ENCODE measurements at places on chromosomes 3 and 15. TPM values are rescaled to one million over a fixed set of nuclear protein-coding genes. Genes with fewer than 3 reads are reported as not detected.

GRCh38 chr3:154973851-154974250 lies 106.3 kb upstream of the MME start:
- no peak for DNase-seq

AGTR1 gene
- 20.0 TPM for total RNA-seq

DNA sequence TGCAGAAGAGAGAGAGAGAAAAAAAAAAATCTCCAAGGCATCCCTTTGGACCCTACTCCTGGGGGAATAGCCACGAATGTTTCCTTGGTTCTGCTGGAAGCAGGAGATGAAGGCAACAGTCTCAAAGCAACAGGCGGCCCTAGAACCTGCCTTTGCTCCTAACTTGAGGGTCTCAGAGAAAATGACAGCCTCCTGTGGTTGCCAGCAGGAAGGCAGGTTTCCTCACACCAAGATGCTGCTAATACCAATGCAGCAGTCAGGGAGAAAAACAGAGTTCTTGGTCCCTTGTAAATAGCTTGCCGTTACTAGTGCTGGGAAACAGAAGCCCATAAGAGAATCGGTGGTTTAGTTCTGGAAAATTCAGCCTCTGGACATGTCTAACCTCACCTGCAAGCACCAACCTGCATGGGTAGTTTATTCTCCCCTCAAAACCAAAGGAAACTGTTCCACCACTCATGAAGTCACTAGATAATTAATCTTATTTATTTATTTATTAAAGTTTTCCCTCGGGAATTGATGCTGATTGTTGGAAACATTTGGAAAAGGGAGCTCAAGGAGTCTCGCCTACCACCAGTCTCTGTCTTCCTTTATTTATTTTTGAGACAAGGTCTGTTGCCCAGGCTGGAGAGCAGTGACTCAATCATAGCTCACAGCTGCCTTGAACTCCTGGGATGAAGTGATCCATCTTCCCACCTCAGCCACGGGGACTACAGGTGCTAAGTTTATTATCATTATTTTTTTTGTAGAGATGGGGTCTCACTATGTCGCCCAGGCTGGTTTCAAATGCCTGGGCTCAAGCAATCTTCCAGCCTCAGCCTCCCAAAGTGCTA lies 883 bp upstream of the FRMD4B start:
- DNase-seq = no peak

- no peak for DNase-seq
Measured at GRCh38 chr3:180036671-180037455, at the start of gene PEX5L. PEX5L (minus strand) TSS chr3:180036937; CDS start chr3:180036599, 338 bp downstream.

HES1 gene
- 22.6 TPM for total RNA-seq

DNA sequence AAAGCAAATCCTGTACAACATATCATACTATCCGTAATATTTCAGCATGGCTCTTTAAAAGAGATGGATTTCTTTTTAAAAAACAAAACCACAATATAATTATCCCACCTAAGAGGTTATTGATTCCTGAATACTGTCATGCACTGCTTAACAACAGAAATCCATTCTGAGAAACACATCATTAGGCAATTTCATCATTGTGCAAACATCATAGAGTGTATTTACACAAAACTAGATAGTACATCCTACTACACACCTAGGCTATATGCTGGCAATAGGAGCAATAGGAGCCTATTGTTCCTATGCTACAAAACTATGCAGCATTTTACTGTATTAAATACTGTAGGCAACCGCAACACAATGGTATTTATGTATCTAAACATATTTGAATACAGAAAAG lies 242.0 kb downstream of the NEK10 start:
- DNase-seq = no peak

GRCh38 chr3:172568701-172569100 lies 45.5 kb upstream of the TNFSF10 start:
- DNase-seq = no peak

- no peak for DNase-seq
Measured at GRCh38 chr3:32614956-32615355, 44.3 kb upstream of the DYNC1LI1 start.

DNA sequence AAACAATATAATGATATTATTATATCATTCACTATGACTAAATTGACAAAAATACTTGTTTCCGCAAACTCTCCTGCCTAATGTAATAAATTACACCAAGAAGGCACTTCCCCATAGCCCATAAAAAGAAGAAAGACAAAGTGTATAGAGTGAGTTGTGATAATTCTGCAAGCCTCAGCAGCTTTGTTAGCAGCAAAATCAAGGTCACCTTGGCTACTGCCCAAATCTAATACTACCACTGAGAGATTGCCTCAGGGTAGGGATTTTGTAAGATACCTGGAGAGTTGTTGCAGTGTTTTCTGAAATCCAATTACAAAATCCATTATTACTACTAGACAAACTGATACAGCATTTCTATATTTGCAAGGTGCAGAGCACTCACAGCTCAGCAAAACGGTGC lies 503.5 kb downstream of the FGF12 start:
- DNase-seq = no peak

DNA sequence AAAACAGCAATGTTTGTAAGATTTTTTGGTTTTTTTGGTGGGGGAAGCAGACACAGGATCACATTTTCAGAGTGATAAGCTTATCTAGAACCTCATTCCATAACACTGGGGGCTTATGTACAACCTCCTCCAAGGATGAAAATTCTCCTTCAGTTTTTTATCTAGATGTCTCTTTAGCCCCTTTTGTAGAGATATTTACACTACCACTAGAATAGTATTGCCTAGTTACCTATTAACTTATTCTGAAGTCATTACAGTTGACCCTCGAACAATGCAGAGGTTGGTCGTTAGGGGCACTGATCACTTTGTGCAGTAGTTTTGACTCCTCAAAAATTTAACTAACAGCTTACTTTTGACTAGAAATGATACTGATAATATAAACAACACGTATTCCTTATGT lies 32.8 kb downstream of the IFT57 start:
- no peak for DNase-seq

GOLGA8S gene
- not detected for total RNA-seq

FETUB gene
- not detected for total RNA-seq

- DNase-seq = no peak
Measured at GRCh38 chr15:57319226-57319918, 56.9 kb upstream of the CGNL1 start.

PDIA5 gene
- total RNA-seq = 21.3 TPM

BAHD1 gene
- total RNA-seq = 10.6 TPM

DNA sequence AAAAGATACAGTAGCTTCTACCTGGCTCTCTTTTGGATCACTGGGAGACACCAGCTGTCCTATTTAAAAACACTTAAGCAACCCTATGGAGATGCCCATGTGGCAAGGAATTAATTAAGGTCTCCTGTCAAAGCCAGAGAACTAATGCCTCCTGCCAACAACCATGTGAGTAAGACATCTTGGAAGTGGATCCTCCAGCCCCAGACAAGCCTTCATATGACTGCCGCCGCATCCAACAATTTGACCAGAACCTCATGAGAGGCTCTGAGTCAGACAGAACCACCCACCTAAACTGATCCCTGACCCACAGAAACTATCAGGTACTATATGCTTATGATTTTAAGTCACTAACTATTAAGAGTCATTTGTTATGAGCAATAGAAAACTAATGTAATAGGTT lies 22.3 kb downstream of the IFT80 start:
- DNase-seq = no peak

GRCh38 chr3:4771243-4771642 lies 208.0 kb upstream of the BHLHE40 start:
- no peak for DNase-seq

- no peak for DNase-seq
Measured at GRCh38 chr3:122578069-122578740, 755 bp downstream of the PARP15 start.

DNA sequence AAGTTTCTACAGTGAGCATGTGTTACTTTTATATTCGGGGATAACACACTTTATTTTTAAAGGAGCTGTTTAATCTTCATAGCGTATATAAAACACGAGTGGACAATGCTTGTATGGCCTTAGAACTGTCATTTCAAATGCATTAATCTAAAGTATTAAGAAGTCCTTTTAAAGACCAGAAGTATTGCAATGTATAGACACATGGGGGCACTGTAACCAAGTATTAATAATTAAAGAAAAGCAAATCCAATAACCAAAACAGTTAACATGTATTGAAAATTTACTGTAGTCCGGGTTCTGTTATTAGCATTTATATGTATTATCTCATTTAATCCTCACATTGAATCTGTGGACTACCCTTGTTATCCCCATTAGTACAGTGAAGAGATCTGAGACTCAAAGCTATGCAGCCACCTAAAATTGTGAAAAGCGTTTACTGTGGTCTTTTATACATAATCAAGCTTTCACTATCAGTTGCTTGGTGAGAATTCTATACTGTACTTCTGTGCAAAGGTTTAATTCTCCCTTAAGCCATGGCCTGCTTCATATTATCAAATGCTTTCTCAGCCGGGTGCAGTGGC lies 10.1 kb downstream of the ARL14 start:
- no peak for DNase-seq

- DNase-seq = no peak
Measured at GRCh38 chr3:115598216-115598615, 25.1 kb upstream of the GAP43 start.

ATP13A5 gene
- not detected for total RNA-seq

Data from ascending aorta (tissue), 2 donors.